GF-D8 (cell line): ENCODE measurements at places on chromosomes 4 and X.

- no peak for DNase-seq
Observed at GRCh38 chrX:19342331-19342906, 1.3 kb upstream of the PDHA1 start.

- no peak for DNase-seq
Observed at GRCh38 chr4:26157541-26157940, 163.3 kb upstream of the RBPJ start.

- DNase-seq: no peak
Observed at GRCh38 chr4:119841361-119841760, 212.8 kb upstream of the PDE5A start.

GRCh38 chr4:121648516-121648915 is 48.3 kb downstream of the ANXA5 start:
- DNase-seq: no peak

- no peak for DNase-seq
Observed at GRCh38 chrX:19070555-19070994, 51.7 kb downstream of the ADGRG2 start.

- DNase-seq: no peak
Observed at GRCh38 chr4:18935659-18936345, 914.2 kb upstream of the LCORL start.

- DNase-seq: peak; percentile 95
Observed at GRCh38 chr4:83629945-83630721, 94.2 kb downstream of the GPAT3 start.

DNA sequence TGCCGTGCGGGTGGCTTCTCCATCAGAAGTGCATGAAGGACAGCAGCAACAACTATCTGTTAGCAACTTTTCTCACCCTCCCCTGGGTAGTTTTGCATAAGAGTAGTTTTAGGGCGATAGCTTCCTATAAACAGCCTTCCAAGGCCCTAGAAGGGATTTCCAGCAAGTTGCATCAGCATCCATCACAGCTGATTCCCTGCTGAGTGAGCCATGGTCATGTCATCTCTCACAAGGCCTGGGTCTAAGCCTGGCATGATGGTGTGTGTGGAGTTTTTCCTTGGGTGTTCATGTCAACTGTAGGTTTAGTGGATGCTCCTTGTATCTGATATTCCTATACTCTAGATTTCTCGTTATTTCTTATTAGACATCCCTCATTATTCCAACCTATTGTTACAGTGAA is 2324.7 kb upstream of the AGA start:
- no peak for DNase-seq

GRCh38 chr4:139509727-139510410 is 46.1 kb downstream of the SETD7 start:
- no peak for DNase-seq

- no peak for DNase-seq
Observed at GRCh38 chr4:62226082-62226481, 1026.0 kb downstream of the ADGRL3 start.

DNA sequence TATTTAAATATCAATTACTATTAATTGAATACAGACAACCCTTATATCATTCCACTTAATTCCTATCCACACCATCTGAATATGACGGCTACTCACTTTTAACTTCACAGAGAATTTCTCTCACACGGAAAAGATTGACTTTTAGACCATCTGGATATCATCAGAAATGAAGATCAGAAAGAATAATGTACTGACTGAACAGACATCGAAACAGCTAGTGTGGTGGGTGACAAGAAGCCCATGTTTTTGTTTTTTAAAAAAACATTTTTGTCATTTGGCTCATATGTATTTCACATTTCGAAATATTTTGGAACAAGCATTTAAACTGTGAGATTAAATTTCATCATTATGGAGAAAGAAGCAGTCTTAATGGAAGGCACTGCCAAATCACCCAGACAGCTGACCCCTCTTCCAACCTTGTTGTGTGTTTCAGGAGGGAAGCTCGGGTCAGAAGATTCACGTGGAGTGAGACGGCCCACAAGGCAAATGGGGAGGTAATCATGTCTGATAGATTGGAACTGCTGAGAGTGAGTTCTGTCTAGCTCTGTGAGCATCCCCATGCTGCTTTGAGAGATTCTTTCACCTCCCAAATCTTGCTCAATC is 204.2 kb upstream of the RASGEF1B start:
- DNase-seq: no peak

DNA sequence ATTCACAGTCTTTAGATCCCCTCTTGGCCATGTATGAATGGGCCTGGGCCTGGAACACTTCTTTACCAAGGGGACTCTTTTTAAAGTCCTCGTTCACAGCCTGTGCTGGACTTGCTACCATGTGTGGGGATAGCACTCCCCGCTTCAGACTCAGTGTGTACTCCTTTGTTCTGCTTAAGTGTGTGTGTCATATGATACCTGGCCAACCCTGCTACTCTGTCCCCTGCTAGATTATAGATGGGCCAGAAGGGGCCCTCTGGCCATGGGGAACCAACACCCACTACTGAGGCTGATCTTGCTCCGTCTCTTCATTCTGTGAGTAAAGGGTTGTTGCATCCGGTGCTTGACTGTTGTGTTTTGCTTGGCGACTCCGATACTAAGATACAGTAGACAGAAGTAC is 8.0 kb downstream of the CCDC110 start:
- DNase-seq: no peak

DNA sequence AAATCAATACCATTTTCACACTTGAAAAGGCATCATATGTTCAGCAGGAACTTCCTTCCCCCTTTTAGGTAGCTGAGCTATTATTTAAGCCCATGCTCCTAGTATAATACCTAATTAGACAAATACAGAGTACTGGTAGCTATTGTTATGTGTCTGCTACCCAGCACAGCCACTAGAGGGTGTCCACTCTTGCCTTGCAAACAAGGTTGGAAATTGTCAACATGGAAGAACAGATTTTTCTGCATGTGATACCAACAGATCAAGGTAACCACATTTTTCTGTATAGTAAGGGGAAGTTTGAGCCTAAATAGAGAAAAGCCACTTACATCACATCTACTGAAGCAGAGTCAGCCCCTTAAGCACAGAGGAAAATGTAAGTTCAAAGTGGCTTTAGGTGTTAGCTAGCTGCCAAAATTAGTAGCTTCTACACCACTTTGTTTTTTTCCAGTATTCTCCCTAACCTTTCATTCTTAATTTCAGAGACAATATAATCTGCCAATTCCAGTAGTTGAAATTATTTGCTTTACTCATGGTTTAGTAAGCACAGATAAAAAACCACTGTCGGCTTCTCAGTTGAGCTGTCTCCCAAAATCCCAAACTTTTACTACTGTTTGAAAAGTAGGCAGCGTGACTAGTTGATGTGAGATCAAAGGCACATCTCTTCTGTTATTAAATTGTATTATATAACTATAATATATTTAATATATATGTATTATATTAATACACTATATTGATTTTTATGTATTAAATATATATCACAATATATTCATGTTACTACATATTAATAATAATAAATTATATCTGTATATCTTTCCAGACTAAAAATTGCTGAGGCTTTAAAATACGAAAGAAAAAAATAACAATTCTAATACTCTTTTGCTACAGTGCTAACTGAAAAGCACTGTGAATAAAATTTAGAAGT is 38.2 kb downstream of the EDNRA start:
- DNase-seq: peak; percentile 10

- no peak for DNase-seq
Observed at GRCh38 chrX:150934453-150934852, 36.0 kb upstream of the CD99L2 start.

- DNase-seq: no peak
Observed at GRCh38 chr4:125317525-125317877, 2.7 kb downstream of the FAT4 start.

DNA sequence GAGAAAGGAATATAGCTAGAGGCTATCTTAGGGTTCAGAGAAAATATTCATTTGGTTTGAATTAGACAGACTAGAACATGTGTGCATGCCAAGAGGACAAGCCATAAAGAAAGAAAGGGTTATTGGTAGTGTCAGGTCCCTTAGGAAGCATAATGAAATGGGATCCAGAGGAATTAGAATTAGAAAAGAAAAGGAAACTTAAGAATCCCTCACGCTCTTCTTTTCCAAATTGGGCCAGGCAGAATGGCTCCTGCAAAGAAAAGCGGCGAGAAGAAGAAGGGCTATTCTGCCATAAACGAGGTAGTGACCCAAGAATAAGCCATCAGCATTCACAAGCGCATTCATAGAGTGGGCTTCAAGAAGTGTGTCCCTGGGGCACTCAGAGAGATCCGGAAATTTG is 4.9 kb upstream of the ABCG2 start:
- DNase-seq: no peak

DNA sequence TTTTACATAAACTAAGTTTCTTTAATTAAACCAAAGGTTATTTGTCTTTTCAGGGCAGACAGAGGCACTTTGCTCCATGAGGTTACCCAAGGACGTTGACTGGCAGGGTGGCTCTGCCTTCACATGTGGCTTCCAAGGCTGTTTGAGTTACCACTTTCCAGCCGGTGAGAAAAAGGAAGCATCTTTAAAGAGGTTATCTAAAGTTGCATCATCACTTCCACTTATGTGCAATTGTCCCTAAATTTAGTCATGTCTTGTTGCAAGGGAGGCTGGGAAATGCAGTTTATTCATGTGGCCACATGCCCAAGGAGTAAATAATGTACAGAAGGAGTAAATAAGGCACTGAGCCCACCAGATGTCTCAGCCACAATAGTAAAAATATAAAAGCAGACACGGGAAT is 29.0 kb upstream of the RAP1GDS1 start:
- DNase-seq: peak; percentile 90

DNA sequence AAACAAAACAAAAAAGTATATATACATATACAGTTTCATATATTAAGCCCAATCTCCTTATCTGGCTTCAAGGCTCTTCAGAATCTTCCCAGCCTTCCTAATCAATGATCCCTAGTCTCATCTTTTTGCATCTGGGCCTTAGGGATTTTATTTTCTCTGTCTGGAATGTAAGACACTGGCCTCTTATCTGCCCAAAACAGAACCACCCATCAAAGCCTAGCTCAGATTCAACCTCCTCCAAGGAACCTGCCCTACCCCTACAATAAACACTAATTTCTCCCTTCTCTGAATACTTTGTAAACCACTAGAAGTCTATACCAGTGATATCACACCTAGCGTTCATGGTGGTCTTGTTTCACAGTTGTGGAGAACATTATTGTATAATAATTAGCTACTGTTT is 23.2 kb upstream of the GAB1 start:
- DNase-seq: no peak

DNA sequence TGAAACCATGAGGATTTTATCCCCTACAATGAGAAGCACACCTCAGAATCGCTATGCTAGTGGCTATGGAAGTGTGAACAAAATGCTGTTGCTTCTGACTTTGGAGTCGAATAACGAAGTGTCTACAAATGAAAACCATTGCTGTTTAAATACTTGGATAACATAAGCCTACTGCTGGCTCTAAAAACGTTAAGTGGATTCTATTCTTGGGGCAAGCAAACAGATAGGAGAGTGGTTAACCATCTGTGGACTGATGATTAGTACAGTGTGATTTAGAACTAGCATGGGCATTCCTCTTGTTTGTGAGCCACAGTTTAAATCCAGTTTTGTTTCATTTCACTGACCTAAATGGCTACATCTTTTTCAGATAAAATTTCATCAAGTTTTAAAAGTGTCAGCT is 109.7 kb upstream of the PNPLA4 start:
- no peak for DNase-seq

- DNase-seq: no peak
Observed at GRCh38 chrX:40006106-40007017, 91.4 kb downstream of the BCOR start.

DNA sequence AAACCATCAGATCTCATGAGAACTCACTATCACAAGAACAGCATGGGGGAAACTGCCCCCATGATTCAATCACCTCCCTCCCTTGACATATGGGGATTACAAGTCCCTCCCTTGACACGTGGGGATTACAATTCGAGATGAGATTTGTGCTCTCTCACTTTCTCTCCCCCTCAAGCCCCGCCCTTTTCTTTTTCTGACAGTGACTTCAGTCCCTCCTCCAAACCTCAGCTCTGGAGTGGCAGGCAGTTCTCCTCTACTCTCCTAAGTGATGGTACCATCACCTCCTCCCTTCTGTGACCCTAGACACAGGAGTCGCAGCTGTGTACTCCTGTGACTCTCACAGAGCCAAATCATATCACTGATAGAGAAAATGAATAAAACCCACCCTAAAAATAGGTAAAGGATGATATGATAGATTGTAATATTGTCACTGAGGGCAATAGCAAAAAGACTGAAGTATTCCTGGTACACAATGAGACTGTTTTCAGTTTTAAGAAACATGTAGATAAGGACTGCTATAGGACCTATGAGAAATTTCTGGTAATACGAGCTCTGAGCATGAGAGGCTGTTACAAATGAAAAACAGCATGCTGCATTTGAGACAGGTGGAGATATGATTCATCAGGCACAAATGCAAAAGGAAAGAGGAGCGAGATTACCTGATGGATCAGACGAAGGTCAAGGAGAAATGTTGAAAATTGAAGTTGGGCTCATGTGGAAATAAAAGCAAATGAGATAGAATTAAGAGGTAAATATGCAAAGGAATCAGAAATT is 101.2 kb upstream of the CBLL2 start:
- no peak for DNase-seq

DNA sequence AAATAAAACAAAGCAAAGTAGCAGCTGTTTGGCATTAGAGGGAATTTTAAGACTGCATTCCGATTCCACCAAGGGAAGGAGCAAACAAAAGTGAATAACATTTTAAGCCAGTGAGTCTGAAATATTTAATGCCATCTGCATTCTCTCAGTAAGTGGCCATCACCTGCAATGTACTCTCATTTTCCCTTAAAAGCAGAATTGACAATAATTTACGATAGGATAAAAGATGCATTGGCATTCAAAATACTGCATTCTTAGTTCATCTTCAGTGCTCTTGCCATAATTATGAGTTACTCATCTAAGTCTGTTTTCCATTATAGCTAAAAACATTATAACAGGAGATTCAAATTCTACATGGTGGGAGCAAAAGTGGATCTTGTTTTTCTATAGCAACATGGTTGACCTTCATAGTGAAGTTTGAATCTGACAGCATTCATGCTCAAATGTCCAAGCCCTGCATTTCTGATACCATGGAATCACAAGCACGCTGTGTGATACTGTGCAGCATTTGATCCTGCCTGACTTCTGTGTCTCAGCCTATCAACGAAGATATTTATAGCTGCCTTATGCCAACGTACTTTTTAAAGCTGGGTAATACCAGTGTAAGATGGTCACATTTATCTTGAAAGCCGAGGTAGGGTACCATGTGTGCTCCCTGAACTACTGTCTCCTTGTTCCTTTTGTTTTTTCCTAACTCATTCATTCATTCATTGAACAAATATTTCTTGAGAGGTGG is 355.3 kb upstream of the IGFBP7 start:
- DNase-seq: no peak

DNA sequence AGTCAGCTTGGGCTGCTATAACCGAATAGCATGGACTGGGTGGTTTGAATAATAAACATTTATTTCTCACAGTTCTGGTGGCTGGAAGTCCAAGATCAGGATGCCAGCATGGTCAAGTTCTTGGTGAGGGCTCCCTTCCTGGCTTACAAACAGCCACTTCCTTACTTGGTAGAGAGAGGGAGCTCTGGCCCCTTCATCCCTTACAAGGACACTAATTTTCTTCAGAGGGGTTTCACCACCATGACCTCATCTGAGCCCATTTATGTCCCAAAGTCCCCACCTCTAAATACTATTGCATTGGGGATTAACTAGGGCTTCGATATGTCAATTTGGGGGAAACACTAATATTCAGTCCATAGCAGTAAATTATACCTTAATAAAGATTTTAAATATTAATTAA is 61.8 kb downstream of the CLNK start:
- no peak for DNase-seq

- no peak for DNase-seq
Observed at GRCh38 chrX:154596290-154596929, 11.5 kb downstream of the CTAG1A start.
